HCEC 1CT (cell line): ENCODE measurements at places on chromosomes 2 and 18.

DNA sequence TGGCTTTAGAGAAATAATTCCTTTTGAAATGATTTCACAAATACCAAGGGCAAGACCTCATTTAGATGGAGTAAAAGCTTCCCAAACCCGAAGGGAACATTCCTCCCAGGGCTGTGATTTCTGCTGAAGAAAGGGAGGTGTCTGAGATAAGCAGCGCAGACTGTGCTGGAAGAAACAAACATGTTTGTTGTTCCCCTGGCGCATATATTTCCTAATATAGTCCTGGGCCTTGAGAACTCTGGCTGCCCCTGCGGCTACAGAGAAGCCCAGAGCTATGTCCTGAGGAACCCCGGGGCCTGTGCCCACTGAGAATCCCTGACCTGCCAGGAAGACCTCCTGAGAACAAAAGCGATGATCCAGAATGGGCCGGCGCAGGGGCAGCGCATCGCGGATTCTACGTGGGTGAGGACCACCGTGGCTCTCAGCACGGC, 372.6 kb upstream of the NT5C1B start:
- DNase-seq: no peak

DNA sequence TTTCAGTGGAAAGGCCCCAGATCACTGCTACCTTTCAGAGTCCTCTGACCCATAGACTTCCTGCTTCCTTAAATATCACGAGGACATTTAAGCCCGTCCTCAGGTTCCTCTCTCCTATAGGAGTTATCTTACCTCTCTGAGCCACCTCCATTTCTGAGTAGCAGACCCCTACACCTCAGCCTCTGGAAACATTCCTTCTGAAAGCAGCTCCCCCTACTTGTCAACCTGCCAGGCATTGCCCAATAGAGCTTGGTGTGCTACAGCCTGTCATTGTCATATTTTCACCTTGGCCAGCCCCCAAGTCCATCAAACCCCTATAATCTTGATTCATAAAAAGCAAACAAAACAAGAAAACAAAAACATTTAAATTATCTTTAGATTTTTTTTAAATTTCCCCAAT, 717.9 kb upstream of the SLC8A1 start:
- DNase-seq: no peak

DNA sequence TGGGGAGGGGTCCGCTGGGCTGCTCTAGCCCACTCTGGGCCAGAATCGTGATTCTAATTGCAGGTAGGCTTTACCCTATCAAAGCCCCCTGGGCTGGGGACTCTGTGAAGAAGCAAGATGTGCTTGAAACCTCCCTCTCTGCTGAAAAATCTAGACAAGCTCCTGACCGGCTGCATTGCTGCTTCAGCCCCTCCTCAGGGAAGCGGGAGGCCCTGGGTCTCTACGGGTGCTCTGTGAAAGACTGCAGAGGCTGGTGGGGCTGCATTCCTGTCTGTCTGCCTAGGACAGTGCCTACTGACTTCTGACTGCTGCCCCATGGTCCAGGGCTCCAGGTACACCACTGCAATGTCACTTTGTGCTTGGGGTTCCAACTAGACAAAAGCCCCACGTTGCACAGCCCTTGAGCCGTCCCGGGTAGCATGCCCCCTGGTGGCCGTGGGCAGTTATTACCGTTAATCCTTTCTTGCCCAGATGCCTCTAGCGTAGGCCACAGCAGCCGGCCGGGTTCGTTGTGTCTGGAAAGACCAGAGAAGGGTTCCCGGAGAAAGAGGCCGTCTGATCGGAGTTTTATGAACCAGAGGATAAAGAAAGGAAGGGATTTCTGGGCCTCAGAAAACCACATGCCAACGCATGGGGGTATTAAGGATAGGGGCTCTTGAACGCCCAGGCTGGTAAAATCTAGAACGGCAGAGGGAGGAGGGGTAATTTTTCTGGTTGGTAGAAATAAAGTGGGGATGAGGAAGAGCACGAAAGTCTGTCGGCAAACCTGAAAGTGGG, 15.9 kb upstream of the C1QL2 start:
- peak; percentile 18 for DNase-seq

- DNase-seq: no peak
Observed at GRCh38 chr2:223865124-223865523, 27.7 kb upstream of the AP1S3 start.

DNA sequence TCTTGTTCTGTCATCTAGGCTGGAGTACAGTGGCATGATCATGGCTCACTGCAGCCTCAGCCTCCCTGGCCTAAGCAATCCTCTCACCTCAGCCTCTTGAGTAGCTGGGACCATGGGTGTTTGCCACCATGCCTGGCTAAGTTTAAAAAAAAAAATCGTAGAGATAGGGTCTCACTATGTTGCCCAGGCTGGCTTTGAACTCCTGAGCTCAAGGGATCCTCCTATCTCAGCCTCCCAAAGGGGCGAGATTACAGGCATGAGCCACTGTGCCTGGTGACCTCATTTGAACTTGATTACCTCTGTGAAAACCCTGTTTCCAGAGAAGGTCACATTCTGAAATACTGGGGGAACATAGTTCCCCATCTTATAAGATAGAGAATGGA, 190.3 kb downstream of the NEDD4L start:
- DNase-seq: no peak
